ENCODE measurements at places on chromosomes 5 and 9.
A peak's percentile ranks its signal among the peaks of the same experiment; 100 is the strongest.

- DNase-seq: no peak
Observed at GRCh38 chr9:85502815-85503655, 238.7 kb downstream of the AGTPBP1 start.

DNA sequence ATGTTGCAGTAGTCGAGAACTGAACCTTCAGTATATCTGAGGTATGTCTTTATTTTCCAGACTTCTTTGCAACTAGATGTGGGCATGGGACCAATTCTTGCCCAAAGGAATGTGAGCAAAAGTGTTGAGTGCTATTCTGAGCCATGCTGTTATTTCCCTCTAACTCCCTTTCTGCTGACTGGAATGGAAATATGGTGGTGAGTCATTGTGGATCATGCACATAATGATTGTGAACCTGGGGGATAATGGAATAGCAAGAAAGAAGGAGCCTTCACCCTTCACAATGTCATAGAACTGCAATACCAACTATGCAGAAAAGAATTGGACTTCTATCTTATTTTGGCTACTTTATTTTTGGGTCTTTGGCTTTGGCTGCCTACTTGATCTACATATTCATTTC is 10.3 kb upstream of the DOCK2 start:
- DNase-seq: no peak

GRCh38 chr5:10537624-10538023 is 26.2 kb upstream of the ANKRD33B start:
- DNase-seq: no peak

DNA sequence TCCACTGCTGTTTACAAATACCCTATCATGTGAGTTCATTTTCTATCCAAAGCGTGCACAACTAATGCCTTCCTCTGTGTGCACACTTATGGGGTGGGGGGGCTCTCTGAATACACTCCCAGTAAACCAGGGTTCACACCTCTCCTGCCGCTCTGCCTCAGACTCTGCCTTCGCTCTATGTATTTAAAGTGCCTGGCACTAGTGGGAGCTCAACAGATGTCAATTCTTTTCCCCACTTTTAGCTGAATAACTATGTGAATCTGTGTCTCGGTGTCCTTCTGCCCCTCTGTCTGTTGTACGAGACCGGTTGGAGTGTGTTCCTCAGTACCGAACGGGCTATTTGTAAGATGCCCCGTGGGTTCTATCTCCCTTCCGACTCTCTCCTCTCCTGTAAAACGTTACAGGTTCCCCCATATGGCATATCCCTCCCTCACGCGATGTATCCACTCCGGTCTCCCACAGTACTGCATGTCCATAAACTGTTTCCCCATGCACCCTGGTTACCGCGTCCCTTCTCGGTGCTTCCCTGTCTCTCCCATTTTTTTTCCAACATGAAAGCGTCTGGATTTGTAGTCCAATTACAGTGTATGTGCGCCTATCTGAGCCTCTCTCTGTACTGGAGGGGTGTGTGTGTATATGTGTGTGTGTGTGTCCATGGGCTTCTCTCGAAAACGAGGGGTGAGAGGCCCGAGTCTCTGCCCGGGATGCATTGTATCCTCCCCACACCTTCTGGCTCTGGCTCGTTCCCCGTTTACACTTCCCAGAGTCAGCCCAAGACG is 1.6 kb downstream of the ELL2 start:
- DNase-seq: no peak

DNA sequence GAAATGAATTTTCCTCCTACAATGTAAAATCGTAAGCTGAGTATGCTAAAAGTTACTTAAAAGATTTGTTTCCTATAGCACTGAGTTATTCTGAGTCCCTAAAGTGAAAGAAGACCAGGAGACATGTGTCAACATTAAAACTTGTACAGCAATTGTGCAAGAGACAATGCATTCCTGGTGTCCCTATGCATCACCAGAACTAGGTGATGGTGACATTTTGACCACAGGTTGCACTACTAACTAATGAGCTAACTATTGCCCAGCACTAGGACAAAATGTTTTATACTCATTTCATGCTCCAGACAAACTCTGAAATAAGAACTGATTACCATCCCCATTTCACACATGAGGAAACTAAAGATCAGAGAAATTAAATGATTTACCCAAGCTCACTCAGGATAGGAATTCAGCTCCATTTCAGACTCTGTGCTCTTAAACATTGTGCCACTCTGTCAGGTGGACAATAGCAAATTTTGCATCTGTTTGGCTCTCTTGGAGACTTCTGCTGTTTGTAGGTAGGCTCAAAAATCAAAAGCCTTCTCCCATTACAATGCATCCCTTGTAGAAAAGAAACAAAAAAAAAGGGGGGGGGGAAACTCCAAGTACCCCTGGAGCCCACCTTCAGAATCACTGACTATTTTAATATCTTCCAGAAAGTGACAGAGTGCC is 269.2 kb downstream of the ACTL7B start:
- DNase-seq: no peak

DNA sequence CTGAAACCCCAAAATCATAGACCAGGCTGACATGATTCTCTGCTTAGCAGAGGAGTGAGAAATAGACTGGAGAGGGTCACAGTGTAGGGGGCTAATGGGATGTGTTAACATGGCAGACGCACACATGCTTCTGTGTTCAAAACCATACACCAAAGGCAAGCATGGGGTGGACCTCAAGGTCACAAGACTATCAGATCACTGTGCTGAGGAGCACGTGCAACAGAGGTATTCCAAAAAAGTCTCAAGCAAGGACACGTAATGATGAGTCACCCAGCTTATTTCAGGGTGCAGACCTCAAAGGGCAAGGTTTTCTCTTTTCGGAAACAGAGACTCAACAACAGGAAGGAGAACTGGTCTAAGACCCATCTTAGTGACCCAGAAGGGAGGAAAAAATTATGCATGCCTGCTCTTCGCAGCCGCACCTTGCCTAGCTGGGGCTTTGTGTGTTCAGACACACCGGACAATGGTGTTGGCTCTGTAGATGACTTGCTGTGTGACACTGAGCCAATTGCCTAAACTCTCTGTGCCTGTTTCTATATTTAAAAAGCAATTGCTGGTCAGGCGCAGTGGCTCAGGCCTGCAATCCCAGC is 20.3 kb downstream of the WHRN start:
- DNase-seq: no peak

GRCh38 chr5:139458580-139459407 is 3.7 kb downstream of the ECSCR start:
- DNase-seq: peak; percentile 53

- DNase-seq: no peak
Observed at GRCh38 chr9:93114169-93114983, 18.4 kb downstream of the CARD19 start.

DNA sequence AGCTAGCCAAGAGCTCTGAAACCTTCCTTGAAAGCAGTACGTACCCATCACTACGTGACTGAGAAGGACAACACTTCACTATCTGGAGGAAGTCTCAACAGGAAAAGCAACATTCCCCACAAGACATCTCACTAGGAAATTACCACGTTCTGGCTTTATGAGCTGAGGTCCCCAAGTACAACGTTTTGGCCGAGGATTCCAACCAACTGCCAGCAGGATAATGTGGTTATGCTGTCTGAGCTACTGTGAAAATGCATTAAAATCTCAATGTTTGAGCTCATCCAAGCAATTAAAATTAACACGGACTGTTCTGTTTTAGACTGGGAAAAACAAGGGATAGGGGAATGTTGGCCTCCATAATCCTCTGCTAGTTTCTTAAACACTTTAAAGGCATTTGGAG is 16.4 kb downstream of the MED27 start:
- no peak for DNase-seq

DNA sequence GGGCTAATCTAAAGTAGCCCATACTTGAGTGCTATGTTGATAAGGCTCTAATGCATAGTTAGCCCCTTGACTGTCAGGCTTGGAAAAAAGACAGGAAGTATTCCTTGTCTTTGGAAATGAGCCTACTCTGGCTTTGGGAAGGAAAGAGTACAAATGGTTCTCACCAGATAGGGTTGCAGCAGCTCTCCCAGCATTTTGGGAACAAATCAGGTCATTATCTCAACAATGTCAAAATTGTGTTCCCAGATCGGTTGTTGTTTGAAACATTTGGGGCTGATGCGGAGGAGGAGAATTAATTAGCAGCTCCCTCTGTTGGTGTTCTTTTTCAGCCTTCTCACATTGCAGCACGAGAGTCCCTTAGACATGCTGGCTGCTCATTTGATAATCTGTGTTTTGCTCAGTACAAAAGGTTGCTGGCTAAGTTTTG is 294.7 kb upstream of the DMRT1 start:
- no peak for DNase-seq

DNA sequence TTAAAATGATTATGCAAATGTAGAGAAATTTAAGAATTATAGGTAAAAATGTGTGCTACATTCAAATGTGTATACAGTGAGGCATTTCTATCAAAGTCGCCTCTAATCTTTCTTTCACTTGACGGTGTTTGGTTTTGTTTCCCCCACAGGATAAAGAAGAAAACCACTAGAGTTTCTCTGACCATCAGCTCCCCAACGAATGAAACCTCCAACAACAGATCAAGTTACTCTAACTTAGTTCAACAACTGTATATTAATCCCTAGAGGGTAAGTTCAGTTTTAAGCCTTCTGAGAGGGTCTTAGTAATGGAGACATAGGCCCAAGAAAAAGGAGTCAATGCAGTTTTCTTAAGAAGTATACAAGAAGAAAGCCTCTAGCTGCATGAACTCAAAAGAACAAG is 11.5 kb upstream of the MYOT start:
- no peak for DNase-seq

GRCh38 chr5:14325369-14325768 is 182.2 kb downstream of the TRIO start:
- no peak for DNase-seq

DNA sequence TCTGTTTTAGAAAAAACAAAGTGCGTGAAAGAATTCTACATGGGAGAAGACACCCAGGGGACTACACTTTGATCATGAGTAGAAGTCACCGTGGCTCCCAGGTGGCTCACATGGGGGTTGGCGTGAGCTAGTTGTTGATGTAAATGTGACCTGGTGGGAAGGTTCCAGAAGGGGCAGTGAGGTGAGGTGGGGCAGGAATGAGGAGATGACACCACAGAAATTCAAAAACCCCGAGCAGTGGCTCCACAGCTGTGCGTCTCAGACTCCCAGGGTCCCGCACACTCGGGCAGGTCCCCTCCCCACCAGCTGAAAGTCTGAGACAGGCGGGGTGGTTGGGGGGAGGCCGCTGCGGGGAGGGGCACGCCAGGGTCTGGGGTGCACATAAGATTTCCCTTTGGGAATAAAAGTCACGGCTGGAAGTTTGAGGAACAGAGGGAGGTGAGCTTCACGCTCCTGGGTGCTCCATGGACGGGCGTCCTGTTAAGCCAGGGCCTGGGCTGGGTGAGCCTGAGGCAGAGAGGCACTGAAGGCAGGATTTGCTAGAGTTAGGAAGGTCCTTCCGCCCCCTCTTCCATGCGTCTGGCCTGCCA is 29.9 kb downstream of the GLT6D1 start:
- DNase-seq: no peak

DNA sequence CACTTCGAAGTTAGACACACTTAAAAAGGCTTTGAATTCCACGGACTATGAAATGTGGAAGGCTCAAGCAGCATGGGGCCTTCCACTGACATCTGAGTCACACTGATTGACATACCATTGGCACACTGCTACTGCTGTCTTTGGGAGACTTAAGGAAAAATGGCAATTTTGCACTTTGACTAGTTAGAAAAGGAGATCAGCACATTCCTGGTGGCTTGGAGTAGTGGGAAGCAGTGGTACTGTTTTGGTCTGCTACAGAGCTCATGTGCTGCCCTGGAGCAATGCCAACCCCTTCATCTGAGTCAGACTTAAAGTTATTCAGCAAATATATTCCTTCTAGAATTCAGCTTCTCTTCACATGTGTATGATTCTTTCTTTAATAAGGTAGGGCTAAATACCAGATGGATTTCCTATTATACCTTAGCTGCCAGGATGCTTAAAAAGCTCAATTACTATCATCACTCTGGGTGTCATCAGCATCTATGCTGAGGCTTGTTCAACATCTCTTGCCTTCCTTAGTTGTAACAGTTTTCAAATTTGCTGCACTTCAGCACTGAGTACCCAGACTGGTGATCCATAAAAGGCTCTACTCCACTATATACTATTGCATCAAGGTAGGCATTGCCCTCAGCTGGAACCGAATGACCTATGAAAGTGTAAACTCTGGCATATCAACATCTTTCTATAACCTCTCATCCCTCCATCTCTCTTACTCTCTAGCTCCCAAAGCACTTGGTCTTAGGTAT is 42.3 kb upstream of the MOCS2 start:
- no peak for DNase-seq

DNA sequence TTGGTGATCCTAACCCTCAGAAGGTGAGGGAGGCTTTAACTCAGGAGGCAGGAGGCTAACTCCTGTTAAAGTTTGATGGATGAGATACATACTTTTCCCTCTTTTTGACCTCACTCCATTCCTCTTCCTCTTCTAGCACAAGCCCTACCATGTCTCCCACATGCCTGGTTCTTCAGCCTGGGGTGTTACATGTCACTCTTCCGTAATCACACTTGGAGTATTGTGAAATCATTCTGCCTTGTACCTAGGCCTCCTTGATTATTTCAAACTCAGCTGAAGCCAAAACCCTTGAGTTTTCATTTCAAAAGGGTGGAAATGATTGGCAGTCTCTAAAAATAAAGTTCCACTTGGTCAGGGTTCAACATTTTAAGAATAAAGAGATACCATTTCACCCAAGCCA is 1.8 kb downstream of the PLAC8L1 start:
- no peak for DNase-seq

GRCh38 chr5:127885176-127885575 is 182.0 kb downstream of the CCDC192 start:
- DNase-seq: no peak

DNA sequence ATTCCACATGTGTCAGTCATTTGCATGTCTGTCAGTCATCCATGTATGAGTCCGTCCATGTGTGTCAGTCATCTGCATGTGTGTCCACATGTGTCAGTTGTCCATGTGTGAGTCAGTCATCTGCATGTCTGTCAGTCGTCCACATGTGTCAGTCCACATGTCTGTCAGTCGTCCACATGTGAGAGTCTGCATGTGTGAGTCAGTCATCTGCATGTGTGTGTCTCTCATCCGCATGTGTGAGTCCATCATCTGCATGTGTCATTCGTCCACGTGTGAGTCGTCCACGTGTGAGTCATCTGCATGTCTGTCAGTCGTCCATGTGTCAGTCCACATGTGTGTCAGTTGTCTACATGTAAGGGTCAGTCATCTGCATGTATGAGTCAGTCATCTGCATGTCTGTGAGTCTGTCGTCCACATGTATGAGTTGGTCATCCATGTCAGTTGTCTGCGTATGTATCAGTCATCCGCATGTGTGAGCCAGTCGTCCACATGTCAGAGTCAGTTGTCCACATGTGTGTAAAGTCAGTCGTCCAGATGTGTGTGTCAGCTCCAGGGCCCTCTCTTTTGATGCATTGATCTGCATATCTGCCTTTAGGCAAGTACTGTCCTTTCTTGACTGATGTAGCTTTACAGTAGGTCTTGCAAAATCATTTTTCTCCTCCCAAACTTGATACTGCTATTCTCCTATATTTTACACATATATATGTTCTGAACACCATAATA is 72.5 kb upstream of the CACNA1B start:
- DNase-seq: no peak

DNA sequence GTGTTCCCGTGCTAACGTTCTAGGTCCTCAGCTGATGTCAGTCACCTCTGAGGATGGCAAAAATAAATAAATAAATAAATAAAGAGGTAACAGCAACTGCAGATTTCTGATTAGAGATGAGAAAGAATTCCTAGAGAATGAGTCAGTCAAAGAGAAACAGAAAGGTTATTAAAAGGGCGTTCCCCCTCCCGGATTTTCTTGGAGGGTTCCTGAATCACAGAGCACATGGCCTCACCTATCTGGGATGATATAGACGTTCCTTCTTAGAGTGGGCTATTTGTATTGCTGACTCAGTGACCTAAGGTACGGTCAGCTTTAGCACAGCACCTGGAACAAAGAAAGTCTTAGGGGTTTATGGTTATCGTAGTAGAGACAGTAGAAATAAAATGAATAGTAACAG is 30.6 kb downstream of the HTR4 start:
- no peak for DNase-seq

Data from stimulated activated CD8-positive, alpha-beta memory T cell treated with anti-CD3 and anti-CD28 coated beads, Interleukin-2, amount 100 ng/mL, for 1 hour (primary cell).